ENCODE measurements at places on chromosomes 4 and X.

DNA sequence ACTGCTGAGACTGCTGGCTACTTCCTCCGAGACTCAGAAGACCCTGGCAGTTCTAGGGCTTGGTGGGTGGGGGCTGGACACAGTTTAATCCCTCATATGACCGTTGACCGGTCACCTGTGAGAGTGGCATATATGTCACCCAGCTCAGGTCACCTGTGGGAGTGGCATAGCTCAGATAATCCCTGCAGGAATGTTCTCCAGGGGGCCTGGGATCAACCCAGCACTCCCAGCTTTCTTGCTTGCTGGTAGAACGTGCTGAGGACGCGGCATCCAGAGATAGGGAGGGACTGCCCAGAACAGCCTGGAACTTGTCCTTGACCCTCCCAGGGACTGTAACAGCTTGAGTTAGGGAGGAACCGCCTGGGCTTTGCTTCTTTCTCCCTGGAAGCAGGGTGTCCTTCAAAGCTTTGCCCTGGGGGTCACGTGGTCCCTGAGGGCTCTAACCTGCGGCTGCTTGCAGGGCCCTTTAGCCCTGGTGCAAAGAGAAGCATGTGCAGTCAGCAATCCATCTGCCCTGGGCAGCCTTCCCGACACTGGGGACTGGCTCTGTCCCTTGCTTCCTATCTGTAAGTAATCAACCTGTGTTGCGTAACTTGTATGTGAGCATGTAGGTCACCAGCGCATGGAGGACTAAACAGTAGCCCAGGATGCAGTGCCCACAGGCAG is 55.3 kb downstream of the ZFYVE28 start:
- no peak overlapping the region for H3K27ac ChIP-seq
- no peaks in the 10 kb centered on the region for H3K36me3 ChIP-seq
- no peak for DNase-seq

GRCh38 chrX:120315776-120316175 is 4.5 kb upstream of the TMEM255A start:
- no peak overlapping the region for H3K4me3 ChIP-seq
- H3K27me3 ChIP-seq: peaks cover 13% of the 10 kb centered on the region
- no peak for DNase-seq
- H3K4me1 ChIP-seq: no peaks in the 10 kb centered on the region
- no peak overlapping the region for H3K27ac ChIP-seq

- H3K27me3 ChIP-seq: no peaks in the 10 kb centered on the region
- H3K4me3 ChIP-seq: no peak overlapping the region
- H3K4me1 ChIP-seq: no peaks in the 10 kb centered on the region
- no peak overlapping the region for H3K27ac ChIP-seq
- DNase-seq: no peak
These were observed 90.3 kb downstream of the COMMD8 start for GRCh38 chr4:47373174-47373573.

GRCh38 chr4:162502109-162502508 is 338.3 kb upstream of the FSTL5 start:
- H3K27ac ChIP-seq: no peak overlapping the region
- H3K4me3 ChIP-seq: no peak overlapping the region
- DNase-seq: no peak
- H3K36me3 ChIP-seq: no peaks in the 10 kb centered on the region

- no peaks in the 10 kb centered on the region for H3K36me3 ChIP-seq
- no peak overlapping the region for H3K4me3 ChIP-seq
- DNase-seq: no peak
- H3K4me1 ChIP-seq: no peaks in the 10 kb centered on the region
- H3K27me3 ChIP-seq: no peaks in the 10 kb centered on the region
- H3K27ac ChIP-seq: no peak overlapping the region
These were observed 6.9 kb upstream of the TLL1 start for GRCh38 chr4:165866019-165866650.

- peaks cover 40% of the 10 kb centered on the region for H3K36me3 ChIP-seq
- no peak overlapping the region for H3K27ac ChIP-seq
- no peak overlapping the region for H3K4me3 ChIP-seq
- DNase-seq: no peak
- H3K27me3 ChIP-seq: no peaks in the 10 kb centered on the region
- no peaks in the 10 kb centered on the region for H3K4me1 ChIP-seq
These were observed 50.2 kb downstream of the WDR44 start for GRCh38 chrX:118396113-118396512.
